Omental fat pad (tissue), 4 donors: ENCODE measurements at places on chromosomes 5 and 9.

DNA sequence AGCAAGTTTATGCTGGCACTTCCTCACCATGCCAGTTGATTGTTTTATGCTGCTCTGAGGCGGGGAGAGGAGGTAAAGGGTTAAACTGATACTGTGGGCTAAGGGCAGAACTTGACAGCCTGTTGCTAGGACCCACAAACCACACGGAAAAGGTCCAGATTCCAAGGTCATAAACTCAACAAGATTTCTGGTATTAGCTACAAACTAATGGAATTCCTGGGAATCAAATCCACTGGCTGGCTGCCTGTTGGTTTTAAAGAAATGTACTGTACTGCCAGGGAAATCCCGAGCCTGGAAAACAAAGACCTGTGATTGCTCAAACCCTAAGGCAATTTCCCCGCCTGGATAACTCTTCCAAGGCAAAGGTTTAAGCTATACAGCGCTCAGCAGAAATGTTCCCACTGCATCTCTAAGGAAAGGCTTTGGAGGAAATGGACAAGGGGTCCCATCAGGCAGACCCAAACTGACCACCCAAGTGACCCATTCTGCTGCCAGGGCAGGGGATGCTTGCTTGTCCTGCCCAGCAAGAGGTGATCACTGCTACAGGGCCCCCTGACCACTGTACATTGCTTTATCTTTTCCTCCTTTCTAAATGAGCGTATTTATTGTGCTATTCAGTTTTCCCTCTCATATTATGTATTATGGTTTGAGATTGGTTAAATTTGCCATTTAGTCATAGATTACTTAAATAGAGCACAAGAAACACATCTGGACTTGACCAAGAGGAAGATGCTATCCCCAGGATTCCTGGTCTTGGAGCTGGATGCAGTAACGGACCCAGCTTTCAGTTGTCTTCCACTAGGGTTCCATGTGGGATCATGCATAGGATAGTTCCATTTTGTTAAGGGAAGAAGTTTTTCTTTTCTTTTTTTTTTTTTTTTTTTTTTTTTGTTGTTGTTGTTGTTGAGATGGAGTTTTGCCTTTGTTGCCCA is 124.3 kb downstream of the SUSD1 start:
- DNase-seq: no peak

GRCh38 chr5:103475629-103476240 is 86.9 kb downstream of the NUDT12 start:
- DNase-seq: no peak

- no peak for DNase-seq
These were observed 50.8 kb downstream of the AQP7 start for GRCh38 chr9:33351547-33351946.

DNA sequence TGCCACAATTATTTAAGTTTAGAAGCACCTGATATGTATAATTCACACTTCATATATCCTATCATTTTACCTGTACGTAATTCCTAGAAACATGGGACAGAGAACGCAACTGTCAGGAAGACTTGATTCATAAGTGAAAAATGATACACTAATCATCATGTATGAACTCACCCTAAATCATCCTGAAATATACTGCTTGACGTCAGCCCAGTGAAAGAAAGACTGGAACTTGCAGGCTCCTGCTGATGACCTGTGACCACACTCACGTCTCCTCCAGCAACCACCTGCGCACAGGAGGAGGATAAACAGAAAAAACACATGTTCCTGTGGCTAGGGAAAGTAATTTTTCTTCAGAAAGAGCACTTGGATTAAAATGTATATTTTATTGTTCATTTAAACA is 169.7 kb downstream of the MPDZ start:
- no peak for DNase-seq

DNA sequence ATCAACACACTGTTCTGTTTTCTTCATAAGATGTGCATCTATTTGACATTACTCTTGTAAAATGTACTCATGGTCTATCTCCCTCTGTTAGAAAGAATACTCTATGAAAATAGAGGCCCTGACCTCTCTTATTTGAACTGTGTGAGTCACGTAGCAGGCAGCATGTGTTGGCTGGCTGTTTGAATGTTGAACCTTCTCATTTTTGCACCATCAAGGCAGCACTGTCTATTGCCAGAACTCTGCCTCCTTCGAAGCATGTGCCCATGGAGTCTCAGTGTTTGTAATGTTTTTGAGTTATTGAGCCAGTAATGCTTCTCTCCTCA is 144.4 kb downstream of the ALDH1A1 start:
- no peak for DNase-seq
